NCI-H2227 treated with DMSO at 0.1 percent for 48 hours (cell line): ENCODE measurements at places on chromosomes 5 and 9.

GRCh38 chr5:170597109-170597751 is 93.4 kb downstream of the KCNIP1 start:
- DNase-seq: peak; percentile 30

- peak; percentile 43 for DNase-seq
These were observed at the start of gene DPYSL3 for GRCh38 chr5:147509710-147510651. Gene DPYSL3 (minus strand): TSS chr5:147510068. CDS start chr5:147509858, 210 bp downstream.

DNA sequence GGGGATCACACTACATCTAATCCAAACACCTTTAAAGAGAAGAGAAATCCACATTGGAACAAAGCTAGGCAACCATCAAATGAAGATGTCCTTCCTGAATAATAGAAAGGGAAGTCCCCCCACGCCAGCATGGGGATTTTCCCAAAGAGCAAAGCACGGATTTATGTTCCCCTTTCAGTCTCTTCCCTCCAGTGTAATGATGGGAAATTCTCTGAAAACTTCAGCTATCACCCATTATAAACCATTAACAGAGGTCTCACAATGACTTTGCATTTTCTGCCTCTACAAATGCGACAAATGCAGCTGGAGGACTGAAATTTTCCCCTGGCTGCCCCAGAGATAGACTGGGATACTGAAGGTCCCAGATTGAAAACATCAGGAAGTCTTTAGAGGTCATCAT is 368.7 kb downstream of the EFNA5 start:
- DNase-seq: no peak

- DNase-seq: no peak
These were observed 211.7 kb upstream of the GLRA1 start for GRCh38 chr5:152136321-152136720.

- DNase-seq: no peak
These were observed 814.5 kb downstream of the MTRR start for GRCh38 chr5:8683496-8683895.

DNA sequence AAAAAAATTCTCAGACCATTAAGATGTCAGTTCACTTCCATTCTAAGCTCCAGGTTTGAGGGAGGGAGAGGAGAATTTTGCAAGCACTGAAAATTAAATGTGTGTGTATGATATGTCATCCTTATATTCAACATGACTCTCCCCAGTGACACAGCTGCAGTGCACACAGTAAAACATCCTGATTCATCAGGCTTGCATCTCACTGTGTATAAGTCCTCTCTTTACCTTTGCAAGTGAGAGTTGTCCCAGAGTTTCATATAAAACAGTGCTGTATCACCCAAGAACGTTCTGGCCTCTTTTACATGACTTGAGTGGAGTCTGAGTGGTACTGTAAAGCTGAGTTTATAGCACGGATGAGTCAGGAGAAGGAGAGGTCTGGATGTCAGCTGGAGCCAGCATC is 50.0 kb downstream of the DMRT2 start:
- DNase-seq: no peak

GRCh38 chr5:23484096-23484495 is 23.3 kb upstream of the PRDM9 start:
- DNase-seq: no peak

DNA sequence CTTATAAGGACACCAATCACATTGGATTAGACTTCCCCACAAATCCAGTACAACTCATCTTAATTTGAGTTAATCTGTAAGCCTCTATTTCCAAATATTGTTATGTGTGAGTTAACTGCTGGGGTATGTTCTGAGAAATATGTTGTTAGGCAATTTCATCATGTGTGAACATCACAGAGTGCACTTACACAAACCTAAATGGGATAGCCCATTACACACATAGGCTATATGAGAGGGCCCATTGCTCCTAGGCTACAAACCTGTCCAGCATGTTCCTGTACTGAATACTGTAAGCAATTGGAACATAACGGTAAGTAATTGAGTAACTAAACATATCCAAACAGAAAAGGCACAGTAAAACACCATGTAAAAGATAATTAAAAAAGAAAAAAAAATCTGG is 19.1 kb upstream of the ARSI start:
- no peak for DNase-seq

DNA sequence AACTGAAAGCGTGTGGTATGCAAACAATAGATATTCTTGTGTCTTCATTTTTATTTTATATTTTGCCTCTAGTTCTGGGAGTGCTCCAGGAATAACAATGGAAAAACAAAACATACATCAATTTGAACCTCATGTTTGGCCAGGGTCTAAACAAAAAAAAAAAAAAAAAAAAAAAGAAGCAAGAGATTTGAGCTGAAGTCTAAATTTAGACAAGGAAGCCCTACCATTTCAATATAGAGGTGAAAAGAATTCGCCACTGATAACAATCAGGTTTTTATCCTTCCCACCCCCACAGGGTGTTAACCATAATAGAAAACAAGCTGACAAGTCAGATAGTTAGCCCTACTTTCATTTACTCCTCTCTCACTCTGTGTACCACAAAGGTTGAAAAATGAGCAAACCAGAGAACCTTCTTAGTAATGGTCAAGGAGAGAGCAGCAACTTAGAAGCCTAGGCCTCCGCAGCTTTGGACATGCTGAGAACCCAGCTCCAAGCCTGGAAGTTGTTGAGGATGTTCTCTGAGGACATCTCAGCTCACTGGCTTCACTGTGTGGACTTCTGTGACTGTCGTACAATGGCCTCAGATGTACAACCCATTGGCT is 118.2 kb upstream of the HMHB1 start:
- no peak for DNase-seq

- DNase-seq: no peak
These were observed 5.8 kb upstream of the HAND1 start for GRCh38 chr5:154483654-154484392.

DNA sequence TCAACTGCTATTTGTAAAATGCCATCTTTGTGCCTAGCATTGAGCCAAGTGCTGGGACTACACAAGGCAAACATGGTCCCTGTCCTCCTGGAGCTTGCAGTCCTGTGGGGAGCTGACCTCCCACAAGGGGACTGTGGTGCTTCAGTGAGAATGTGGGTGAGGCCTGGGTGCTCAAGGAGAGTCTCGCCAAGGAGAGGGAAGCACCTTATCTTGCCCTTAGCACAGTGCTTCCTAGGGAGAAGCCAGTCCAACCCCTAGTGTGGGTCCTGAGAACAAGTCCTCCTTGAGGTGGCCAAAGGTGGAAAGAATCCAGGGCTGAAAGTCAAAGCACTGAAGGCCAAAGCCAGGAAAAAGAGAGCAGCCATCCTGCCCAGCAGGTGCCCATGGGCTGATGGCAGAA is 31.1 kb upstream of the MVB12B start:
- DNase-seq: no peak
